ENCODE measurements at places on chromosomes 11 and 22.

- no peak for DNase-seq
Observed at GRCh38 chr11:121540627-121541026, 87.9 kb upstream of the SORL1-AS1 start.

DNA sequence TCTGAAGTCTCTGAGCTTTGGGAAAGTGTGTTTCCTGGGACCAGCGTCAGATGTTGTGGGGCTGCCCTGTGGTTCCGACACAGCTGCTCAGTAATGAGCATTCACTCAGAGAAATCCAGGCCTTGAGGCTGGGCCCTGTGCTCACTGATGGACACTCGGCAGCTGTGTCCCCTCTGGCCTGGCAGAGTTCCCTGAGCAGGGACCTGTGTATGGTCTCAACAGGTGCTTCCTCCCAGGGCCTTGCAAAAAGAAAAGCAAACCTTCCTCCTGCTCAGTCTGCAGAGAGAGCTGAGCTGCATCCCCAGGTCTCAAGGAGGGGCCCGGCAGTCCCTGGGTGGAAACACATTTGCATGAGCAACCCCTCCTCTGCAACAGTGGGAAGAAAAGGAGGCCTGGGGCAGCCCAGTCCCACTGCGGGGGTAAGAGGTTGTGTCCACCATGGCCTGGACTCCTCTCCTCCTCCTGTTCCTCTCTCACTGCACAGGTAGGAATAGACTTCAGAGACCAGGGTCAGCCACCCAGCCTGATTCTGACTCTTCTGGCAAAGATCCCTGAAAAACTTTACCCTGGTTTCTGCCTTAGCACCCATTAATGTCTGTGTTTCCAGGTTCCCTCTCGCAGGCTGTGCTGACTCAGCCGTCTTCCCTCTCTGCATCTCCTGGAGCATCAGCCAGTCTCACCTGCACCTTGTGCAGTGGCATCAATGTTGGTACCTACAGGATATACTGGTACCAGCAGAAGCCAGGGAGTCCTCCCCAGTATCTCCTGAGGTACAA, 131.2 kb downstream of the VPREB1 start:
- no peak for DNase-seq

DNA sequence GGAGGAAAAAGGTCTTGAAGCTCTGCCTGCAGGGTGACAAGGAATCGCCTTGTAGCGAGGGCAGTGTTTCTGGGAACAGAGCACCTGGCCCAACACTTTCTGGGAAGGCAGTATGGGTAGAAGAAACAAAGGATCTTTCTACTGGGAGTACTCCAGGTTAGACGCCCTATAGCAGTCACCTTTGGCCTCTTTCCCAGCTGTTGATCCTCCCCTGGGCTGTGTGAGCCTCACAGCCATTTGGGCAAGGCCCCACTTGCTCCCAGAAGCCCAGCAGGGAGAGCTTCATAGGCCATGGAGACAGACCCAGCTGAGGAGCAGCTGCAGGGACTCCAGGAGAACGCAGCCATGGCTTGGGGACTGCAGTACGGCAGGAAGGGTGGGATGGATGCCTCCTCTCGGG, 1.2 kb downstream of the SLCO2B1 start:
- DNase-seq, result no peak

DNA sequence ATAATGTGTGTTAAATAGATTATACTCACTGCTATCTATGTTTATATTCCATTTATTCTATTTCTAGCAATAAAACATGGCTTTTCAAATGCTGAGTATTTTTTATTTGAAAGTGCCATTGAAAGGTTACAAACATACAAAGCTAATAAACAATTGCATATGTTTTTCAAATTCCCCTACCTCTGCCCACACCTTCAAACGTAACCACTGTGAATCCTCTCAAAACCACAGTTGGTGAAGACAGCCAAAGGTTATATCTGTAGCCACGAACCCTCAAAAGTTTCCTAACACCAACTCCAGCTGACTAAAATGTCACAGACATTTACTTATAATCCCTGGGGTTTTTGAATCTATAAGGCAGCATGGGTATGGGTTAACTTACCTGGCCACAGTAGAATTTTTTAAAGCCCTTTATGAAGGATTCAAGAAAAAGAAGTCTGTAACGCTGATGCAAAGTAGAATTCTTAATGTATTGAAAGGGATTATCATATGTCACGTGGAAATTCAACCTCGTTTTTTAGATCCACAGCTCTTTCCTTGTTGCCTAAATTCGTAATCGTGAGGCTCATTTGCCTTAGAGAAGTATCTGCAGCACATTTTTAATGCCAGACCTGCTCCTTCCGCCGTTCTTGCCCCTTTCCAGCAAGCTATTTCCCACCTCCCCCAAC, 122.5 kb upstream of the ZC3H12C start:
- DNase-seq, result no peak

- no peak for DNase-seq
Observed at GRCh38 chr11:69645801-69646492, 5.0 kb downstream of the CCND1 start.

GRCh38 chr11:37509506-37509905, 911.5 kb upstream of the RAG2 start:
- DNase-seq, result no peak

GRCh38 chr22:39622881-39623367, 52.4 kb downstream of the CACNA1I start:
- peak; percentile 42 for DNase-seq

- peak; percentile 36 for DNase-seq
Observed at GRCh38 chr11:117907276-117908108, 21.7 kb downstream of the TMPRSS13 start.

GRCh38 chr11:57479911-57480310, 19.6 kb downstream of the RTN4RL2 start:
- DNase-seq, result no peak

DNA sequence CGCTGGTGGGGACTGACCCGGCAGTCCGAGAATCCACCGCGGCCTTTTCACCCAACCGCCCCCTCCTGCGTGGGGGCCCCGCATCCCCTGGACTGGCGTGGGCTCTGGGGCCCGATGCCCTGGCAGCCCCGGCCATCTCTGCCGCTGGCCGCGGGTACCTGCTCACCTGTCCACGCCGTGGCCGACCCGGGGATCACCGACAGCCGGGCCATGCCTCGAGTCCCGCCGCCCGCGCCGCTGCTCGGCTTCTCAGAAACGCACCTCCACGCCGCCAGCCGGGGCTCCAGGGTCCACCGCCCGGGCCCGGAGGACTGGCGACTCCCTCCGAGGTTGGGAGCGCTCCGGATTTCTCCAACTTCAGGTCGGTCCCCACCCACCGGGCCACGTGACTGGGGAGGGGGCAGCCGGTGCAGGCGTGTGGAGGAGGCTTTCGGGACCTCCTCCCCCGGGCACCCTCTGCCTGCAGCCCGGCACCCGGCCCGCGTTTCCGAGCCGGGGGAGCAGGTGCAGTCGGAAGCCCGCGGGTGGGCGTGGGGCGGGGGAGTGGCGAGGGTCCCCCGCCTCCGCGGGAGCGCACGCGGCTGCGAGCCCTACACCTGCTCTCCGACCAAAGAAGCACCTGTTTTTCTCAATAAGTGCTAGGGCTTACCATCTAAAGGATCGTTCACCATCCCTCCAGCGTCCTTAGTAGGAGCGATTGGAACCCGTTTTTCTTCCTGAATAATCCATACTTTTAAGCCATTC, 554 bp upstream of the NRIP3 start:
- DNase-seq, result no peak

DNA sequence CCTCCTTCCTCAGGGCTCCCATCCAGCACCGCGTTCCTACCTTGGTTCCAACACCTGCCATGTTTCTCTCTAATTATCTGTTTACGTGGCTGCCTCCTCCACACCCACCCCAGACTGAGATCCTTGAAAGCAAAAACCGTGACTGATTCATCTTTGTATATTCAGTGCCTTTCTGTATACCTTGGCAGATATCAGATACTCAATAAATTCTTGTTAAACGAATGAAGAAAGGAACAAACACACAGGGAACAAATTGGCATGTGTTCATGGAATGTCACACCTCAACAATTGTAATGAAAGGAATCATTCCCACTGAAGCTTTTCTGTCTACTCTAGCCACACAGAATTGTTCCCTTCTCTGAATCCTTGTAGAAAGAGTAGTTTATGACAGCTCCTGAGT, 20.4 kb upstream of the LRRC55 start:
- no peak for DNase-seq

GRCh38 chr22:31915586-31915985, 28.7 kb upstream of the YWHAH start:
- no peak for DNase-seq

DNA sequence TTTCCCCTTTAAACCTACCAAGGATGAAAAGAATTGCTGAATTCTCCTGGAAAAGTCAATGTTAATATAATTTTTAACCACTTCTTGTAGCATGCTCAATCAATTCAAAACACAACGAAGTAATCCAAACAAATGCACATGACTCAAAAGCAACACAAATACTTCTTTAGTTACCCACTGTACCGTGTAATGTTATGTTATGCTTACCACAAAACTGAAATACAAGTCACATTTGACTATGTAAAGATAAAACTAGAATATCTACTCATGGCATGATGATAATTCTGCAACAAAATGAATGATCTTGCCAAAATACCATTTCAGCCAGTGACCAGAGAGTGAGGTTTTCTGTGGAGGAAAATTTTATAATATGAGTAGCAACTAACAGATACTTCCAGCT, 587.0 kb downstream of the DLG2 start:
- DNase-seq, result no peak

- no peak for DNase-seq
Observed at GRCh38 chr11:17590463-17590862, 43.4 kb downstream of the OTOG start.

- peak; percentile 31 for DNase-seq
Observed at GRCh38 chr22:38267086-38267485, 5.7 kb downstream of the TMEM184B start.

DNA sequence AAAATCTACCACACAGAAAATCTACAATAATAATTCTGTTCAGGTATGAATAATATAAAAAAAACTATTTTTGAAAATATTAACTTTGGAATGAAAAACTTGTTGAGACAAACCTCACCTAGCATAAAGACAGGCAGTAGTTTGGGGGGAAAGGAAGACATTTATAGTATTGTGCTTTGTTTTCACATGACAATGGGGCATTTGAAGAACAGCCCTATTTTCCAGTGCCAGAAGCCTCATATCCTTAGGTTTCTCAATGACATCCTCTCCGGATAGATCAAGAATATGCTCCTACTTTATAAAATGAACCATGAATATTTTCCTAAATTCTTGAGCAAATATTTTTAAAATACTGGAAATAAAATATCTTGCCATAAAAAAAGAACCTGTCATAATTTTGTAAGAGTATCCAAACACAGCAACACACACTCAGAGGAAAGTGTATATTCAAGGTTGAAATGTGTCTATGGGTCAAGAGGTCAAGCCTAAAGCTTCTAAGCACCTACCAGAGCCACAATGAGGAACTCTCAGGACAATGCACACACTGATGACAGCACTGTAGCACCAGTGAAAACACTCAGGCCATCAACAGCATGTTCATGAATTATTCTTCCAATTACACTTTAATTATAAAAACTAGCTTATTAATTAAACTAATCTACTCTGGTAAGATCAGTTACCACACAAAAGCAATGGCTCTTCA, 68.7 kb downstream of the MRTFA start:
- DNase-seq, result no peak

DNA sequence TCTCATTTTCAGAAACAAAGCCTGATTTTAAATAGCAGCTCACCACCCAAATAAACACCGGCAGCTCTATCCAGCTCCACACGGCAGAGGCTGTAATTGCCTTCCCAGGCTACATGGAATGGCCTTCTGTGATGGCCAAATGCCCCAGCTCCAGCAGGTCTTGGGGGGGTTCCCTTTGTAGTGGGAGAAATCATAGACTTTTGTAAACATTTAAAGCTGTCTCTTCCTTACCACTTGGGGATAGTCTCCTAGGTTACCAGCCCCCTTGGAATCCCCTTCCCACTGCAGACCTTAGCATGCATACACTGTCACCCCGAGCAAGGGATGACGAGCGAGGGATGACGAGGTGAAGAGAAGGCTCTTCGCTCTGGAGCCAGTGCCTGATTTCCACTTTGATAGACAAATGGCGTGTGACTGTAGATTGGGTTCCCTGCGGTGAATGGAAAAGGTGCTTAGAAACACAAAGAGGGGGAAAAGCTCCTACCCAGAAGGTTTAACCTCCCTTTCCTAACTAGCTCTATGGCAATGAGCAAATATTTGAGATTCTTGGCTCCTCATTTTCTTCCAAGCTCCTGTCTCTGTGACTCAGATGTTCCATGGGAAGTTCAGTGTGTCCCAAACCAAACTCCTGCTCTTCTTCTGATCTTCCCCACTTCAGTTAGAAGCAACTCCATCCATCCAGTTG, 108.0 kb upstream of the CADM1 start:
- DNase-seq, result no peak

DNA sequence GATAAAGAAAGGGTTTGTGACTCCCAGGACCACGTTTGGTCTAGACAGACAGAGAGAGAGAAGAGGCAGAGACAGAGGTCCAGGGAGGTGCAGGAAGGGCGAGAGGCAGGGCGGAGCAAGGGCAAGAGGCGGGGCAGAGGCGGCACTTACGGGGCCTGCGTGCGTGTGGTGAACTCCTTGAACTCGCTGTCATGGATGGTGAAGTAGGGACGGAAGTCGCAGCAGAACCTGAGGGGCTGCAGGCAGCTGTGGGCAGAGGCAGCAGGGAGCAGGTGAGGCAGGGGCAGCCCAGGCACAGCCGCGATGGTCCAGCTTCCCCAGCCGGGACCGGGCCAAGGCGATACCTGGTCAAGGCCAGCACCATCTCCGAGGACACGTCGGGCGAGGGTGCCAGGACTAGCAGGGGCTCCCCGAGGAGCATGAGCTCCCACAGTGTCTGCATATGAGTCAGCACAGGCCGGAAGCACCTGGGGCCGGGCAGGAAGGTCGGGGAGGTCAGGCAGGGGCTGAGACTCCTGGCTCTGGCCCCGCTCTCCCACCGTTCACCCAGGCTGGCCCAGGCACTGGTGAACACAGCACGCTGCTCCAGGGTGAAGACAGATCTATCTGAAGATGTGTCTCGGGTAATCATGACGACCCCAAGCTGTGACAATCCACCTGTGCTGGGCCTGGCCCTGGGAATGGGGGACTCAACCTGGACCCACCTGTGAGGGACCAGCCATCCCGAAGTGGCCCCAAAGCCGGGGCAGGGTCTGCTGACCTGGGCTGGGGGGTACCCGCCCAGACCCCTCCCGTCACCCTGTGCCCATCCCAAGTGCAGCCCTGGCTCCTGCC, 7.2 kb upstream of the PLXNB2 start:
- DNase-seq, result peak; percentile 65
